ENCODE measurements at places on chromosomes 7 and 10.
A peak's percentile ranks its signal among the peaks of the same experiment; 100 is the strongest.

- no peak for DNase-seq
Measured at GRCh38 chr7:94432817-94433216, 38.1 kb downstream of the COL1A2 start.

DNA sequence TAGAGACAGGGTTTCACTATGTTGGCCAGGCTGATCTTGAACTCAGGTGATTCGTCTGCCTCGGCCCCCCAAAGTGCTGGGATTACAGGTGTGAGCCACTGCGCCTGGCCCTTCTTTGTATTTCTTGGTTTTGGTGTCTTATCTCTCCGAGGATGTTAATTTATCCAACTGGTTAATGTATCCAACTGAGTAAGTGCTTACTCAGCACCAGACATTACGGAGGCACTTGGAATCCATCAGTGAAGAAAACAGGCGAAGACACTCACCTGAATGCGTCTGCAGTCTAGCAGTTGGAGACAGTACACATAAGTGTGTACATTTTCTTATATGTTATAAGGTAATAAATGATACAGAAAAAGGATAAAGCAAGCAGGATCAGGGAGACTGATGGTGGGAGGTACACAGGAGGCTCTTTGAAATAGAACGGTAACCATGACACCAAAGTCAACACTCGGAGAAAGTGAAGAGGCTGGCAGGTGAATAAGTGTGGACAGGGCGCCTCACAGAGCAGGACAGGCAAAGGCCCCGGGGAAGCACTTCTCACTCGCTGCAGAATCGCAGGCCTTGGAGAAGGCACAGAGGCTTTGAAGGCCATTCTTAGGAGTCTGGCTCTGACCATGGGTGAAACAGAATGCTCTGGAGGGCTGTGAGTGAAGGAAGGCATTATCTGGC, 73.1 kb downstream of the LANCL2 start:
- no peak for DNase-seq

DNA sequence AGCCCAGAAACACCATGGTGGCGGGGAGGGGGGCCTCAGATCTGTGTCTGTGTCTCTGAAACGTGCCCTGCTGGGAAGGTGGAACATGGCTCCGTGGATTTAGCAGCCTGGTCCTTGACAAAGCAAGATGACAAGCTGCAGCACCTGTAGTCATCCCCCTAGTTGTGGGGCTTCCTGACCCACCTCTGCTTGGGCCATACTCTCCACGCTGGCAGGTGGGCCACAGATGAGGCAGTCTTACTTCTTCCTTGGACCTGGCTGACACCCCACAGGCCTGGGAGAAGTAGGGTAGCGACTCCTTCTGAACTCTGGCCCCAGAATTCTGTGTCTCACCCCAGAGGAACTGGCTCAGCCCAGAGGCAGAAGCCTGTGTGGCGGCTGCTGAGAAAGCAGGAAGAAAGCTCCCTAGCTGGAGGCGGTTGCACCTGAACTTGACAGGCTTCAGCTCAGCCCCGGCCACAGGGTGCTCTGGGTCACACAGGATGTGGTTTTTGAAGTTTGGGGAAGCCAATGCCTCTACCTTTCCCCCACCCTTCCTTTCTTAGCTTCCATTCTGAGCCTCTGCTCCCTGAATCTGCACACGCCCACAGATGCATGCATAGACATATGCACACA, 113.9 kb downstream of the ABLIM1 start:
- DNase-seq: peak; percentile 38

- DNase-seq: no peak
Measured at GRCh38 chr7:148485618-148486017, 104.9 kb upstream of the C7orf33 start.

DNA sequence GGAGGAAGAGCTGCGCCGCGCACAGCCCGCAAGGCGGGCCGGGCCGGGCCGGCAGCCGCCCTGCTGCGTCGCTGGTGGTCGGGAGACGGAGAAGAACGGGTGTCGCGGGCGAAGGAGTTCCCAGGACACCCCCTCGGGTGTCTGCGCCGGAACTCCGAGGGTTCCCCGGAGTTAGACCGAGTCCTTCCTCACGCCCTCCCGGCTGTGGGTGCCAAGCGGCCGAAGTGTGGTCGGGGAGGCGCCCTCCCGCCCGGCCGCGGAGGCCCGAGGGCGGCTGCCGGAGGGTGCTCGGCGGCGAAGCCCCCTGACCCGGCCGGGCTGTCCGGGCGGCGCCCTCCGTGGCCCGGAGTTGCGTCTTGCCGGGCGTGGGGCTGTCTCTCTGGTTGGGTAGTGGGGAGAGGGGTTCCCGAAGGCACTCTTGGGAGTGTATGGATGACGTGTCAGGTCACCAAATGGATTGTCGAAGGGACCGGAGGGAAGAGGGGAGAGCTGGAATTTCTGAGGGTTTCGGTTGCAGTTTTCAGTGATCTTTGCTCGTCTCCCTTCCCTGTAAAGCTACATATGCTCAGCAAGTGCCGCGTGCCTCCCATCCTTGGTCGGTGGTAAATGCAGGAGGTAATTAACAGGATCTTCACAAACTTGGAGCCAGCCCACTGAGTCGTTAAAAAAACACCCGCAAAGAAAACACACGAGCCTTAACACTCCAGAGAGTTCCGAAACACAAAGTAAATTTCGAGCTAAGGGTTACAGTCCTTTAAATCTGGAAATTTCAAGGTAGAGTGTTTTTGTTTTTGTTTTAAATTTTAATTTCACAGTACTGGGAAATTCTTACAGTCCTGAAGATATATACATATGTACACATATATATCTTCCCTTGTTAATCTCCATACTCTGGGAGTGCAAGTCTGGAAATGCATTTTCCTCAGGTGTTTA, 871 bp downstream of the ST7 start:
- peak; percentile 7 for DNase-seq

DNA sequence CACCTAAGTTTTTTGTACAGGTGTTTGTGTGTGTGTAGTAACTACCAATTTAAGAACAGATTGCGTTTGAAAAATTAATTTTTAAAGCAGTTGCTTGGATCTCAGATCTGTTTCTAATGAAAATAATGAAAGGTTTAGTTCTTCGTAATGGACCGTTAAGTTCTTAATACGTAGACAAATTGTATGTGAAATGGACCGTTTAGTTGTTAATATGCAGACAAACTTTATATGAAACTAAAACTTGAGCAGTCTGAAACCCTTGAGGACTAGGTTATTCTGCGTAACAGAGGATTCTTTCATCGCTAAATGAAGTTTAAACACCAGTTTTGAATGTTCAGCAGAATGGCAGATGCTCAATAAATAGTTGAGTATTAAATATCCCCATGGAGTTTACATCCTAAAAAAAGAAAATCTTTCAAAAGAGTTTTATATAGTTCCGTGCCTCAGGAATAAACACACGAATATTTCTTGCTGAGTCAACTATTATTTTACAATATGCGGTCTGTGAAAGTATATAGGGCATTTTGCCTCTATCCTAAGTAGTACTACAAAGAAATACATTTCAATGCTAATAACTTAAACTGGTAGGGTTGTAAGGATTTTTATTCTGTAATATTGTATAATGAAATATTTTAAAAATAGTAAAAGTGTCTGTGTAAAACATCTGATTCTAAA, 1.2 kb downstream of the DBF4 start:
- no peak for DNase-seq

DNA sequence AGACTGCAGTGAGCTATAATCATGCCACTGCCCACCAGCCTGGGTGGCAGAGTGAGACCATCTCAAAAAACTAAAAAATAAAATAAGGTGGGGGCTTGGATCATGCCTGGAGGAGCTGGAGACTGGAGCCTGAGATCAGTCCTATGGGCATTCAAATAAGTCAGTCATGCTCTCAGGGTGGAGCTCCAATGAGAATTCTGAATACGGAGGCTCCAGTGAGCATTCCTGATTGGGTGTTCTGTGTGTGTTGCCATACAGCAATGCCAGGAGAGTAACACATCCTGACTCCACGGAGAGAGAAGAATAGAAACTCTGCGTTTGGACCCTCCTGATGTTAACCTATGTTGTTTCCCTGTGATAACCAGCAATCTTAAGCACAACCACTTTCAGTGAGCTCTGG, 16.0 kb downstream of the UBE2D4 start:
- no peak for DNase-seq

DNA sequence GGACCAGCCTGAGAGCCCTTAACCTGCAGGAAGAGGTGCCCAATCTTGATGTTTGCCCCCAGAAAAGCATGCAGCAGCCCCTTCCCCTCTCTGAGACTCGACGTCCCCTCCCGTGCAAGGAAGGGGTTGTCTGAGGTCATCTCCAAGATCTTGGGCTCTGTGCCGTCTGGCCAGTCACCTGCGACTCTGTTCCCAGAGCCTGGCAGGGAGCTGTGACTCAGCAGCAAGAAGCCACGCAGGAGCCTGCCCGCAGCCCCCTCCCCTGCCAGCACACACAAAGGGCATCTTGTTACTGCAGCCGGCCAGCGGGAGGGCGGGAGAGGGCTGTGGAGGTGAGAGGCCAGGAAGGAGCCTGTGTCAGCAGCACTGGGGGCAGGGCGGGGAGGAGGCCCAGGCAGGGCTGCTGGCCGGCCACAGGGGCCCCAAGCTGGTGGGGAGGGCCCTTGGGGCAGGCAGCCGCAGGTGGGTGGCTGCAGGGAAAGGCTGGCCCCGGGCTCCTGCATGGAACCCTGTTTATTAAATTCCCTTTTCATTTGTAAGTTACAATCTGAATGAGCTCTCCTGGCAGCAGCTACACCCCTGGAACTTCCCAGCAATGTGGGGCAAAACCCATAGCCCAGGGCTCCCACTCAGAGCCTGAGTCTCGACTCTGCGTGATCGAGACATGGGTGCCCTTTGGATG, 103.7 kb upstream of the ZMIZ1 start:
- DNase-seq: no peak

DNA sequence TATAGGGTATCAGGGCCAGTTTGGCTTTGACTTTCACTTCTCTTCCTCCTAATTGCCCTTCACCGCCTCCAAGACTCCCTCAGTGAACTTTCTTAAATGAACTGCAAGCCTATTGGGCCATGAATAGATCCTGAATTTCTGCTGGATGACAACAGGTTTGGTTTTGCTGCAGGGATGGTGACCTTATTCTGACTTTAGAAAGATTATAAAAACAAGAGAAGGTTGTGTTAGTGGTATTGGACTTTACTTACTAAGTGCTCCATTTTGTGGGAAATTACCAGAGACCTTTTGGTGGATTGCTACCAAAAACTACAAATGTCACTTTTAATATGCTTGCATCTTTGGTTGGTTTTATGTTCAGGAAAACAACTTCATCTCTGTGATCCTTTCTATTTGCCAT, 11.5 kb upstream of the LIPA start:
- DNase-seq: no peak
